ENCODE measurements at places on chromosomes 7 and 10.
A peak's percentile ranks its signal among the peaks of the same experiment; 100 is the strongest.

- no peak for DNase-seq
These were observed 55.4 kb downstream of the TNS3 start for GRCh38 chr7:47526466-47526865.

DNA sequence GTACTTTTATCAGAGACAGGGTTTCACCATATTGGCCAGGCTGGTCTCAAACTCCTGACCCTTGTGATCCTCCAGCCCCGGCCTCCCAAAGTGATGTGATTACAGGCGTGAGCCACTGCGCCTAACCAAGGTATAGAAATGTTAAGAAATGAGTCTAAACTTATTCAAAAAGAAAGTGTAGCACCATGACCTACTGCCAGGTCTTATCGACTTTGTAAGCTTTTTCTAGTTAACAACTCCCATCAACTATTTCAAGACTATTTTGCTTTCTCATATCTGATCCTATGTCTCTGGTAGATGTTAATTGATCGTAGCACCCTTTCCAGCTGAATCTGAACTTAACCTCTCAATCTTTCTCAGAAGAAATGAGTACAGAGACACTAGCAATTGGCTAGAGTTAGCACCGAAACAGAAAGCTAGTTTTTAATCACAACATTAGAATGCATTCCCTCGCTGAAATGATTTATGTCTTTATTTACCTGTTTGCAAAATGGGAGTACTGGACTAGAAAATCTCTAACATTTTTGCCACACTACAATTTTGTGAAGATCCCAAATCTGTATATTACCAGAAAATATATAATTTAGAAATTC is 114.0 kb upstream of the HGF start:
- DNase-seq: no peak

- DNase-seq: no peak
These were observed 51.5 kb downstream of the EGFR start for GRCh38 chr7:55070271-55070743.

DNA sequence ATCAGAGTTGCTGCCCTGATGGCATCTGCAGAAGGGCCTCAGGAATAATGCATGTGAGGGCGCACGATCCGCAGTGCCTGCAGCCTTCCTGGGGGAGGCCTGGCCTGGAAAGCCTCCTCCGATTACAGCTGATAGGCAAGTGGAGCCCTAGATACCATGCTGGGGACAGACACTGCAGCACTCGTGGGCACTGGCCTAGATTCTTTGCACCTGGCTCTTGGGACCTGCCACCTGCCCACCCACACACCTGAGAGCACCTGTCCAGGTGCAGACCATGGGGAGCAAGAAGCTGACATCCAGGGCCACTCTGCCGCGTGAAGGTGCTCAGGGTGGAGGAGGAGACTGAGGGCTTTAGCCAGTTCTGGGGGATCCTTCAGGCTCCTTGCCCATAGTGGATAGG is 14.8 kb downstream of the YKT6 start:
- DNase-seq: no peak

GRCh38 chr10:61899997-61900828 is 1.3 kb upstream of the ARID5B start:
- peak; percentile 83 for DNase-seq

GRCh38 chr7:15336146-15336545 is 225.7 kb downstream of the AGMO start:
- DNase-seq: no peak

DNA sequence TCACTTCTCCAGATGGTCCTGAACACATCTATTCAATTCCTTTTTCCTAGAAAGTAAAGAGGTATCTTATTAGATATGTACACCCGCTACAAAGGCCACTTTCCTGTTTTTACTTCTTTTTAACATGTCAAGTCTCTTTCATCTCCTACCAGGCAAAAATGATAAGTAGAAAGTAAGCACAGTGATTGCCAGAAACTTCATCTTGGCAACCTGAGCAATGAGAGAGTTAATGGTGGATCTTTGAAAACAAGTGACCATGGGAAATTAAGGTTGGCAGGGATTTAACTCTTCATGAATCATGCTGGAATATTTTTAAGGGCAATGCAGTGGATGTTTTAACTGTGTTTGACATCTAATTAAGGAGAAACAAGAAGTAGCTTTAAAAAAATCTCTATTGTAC is 2.7 kb downstream of the SEMA3A start:
- DNase-seq: no peak

GRCh38 chr7:29839302-29839701 is 33.0 kb downstream of the WIPF3 start:
- DNase-seq: peak; percentile 88

GRCh38 chr10:124307591-124307990 is 111.1 kb downstream of the OAT start:
- DNase-seq: peak; percentile 32

GRCh38 chr7:54483523-54483922 is 58.7 kb upstream of the VSTM2A start:
- no peak for DNase-seq

- DNase-seq: no peak
These were observed 291.2 kb downstream of the AUTS2 start for GRCh38 chr7:69889338-69889975.

DNA sequence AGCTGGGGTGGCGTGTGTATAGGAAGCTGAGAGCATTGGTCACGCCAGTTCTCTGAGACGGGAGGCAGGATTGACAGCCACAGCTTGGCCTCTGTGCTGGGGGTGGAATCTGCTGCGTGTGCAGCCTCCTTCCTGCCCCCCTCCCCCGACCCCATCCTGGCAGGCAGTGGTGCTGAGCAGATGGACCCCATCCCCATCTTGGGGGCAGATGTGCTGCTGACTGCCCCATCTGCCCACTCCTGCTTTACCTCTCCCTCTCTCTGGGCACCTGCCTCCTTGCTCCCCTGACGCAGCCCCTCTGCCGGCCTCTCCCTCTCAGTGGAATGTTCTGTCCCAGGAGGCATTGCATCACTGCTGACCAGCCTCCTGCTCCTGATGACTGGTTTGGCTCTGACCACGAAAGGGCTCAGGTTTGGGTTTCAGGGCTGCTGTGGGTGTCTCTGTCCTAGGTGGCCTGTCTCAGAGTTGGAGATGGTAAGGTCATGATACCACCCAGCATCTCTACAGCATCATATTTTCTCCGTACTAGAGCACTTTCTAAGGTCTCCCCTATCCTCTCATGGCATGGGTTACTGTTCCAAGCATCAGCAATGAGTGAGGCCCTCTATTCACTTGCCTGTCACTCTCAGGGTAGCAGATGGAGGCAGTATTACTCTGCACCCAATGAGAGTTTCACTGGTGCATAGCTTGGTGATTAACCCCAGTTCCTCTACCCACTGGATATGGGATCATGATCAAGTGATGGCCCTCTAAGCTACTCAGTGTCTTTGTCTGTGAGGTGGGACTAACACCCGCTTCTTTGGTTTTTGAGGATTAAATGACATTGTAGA is 81.9 kb downstream of the RBM20 start:
- no peak for DNase-seq

DNA sequence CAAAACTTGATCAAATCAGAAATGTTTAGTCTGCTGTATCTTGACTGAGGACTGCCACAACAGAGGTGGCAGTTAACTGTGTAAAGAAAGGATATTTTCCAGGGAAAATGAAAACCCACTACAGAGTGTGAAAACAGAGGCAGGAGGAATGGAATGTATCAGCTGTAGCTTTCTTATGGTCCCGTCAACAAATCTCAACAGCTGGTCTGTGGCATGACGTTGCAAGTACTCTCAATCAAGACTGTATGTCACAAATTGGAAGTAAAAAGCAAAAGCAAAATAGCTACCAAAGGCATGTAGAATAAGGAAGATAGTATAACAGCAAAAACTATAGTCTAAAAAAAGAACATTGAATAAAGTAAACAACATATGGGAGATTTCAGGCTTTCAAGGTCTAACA is 123.5 kb downstream of the KMT2C start:
- peak; percentile 25 for DNase-seq

- peak; percentile 29 for DNase-seq
These were observed 83.0 kb upstream of the DUSP5 start for GRCh38 chr10:110414548-110415309.

GRCh38 chr7:376306-377079 is 86.5 kb downstream of the FOXL3 start:
- DNase-seq: peak; percentile 35

- DNase-seq: no peak
These were observed 14.3 kb downstream of the PTPRE start for GRCh38 chr10:127921075-127921752.

- DNase-seq: no peak
These were observed 512.0 kb downstream of the TCERG1L start for GRCh38 chr10:130799532-130799931.

DNA sequence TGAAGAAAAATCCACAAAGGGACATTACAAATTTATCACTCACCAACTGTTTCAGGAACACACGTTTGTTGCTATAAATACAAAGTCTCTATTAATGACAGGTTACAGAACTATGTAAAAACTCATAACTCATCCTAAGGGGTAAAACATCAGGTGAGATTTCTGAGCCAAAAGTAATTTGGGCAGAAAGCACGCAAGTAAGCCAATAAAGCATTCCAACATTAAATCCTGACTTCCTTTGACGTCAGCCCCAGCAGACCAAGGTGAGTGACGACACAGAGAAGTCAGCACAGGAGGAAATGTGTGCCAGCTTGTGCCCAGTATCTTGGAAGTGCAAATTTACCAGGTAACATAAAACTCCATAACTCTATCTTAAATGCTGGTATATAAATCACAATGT is 45.7 kb downstream of the IMMP2L start:
- no peak for DNase-seq

DNA sequence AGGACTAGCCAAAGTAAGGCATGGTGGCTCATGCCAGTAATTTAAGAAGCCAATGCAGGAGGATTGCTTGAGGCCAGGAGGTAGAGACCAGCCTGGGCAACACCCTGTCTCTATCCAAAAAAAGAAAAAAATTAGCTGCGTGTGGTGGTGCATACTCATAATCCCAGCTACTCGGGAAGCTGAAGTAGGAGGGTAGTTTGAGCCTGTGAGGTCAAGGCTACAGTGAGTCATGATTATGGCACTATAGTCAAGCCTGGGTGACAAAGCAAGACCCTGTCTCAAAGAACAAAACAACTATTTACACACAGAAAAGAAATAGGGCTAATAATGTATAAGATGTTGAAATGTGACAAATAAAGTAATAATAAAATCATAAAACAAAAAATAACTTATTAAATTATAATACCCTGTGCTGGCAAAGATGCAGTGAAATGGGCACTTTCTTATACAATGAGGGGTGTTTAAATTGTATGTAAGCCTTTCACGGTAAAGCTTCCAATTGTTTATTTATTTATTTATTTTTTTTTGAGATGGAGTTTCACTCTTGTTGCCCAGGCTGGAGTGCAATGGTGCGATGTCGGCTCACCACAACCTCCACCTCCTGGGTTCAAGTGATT is 175.2 kb downstream of the TPST1 start:
- DNase-seq: no peak

- no peak for DNase-seq
These were observed 35.8 kb downstream of the SCRN1 start for GRCh38 chr7:29953726-29954347.

GRCh38 chr7:42232275-42232674 is 4.7 kb downstream of the GLI3 start:
- no peak for DNase-seq

DNA sequence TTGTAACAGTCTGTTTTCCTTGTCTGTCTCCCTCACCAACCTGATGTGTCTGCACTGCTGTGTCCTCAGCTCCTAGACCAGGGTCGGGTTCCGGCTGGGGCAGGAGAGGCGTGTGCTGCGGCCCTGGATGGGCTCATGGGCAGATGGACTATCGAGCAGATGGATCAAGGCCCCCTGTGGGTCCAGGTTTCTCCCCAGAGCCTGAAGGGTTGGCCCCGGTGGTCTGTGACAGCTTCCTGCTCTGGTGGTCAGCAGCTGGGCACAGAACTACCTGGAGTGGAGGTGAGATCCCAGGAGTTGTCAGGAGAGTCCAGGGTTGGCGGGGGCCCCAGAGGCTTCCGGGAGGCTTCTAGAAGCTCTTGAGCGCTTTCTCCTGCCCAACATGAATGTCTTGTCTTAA is 75.1 kb downstream of the GRK5 start:
- DNase-seq: no peak

- no peak for DNase-seq
These were observed 131.4 kb upstream of the PDLIM1 start for GRCh38 chr10:95422233-95422632.

DNA sequence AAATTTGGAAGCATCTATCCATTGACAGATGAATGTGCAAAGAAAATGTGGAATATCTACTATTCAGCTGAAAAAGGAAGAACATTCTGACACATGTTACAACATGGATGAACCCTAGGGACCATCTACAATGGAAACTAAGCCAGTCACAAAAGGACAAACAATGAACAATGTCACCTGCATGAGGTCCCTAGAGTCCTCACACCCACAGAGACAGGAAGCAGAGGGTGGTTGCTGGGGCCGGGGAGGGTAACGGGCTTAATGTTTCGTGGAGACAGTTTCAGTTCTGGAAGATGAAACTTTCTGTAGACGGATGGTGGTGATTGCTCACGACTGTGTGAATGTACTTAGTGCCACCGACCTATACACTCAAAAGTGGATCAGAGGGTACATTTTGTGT is 282.9 kb downstream of the ADARB2 start:
- DNase-seq: no peak

GRCh38 chr10:49107887-49108267 is 7.4 kb downstream of the VSTM4 start:
- no peak for DNase-seq

- no peak for DNase-seq
These were observed 35.4 kb downstream of the JAZF1 start for GRCh38 chr7:28145090-28145626.

- no peak for DNase-seq
These were observed 148.0 kb downstream of the OAT start for GRCh38 chr10:124270530-124271327.

DNA sequence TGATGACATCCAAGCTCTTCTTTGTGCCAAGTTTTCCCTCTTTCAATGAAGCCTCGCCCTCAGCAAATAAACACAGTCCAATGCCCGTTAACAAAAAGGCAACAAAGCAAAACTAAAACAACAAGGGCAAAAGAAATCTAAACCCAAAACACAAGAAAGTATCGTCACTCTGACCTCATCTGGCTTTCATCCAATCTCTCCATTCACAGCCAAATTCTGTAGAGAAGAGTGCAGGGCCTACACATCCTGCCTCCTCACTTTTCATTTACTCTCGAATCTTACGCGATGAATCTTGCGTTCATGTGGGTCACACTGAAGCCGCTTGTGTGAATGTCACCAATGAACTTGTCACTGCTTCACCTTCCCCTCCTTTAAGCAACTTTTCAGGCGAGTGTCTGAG is 15.9 kb upstream of the AKR1E2 start:
- DNase-seq: no peak

DNA sequence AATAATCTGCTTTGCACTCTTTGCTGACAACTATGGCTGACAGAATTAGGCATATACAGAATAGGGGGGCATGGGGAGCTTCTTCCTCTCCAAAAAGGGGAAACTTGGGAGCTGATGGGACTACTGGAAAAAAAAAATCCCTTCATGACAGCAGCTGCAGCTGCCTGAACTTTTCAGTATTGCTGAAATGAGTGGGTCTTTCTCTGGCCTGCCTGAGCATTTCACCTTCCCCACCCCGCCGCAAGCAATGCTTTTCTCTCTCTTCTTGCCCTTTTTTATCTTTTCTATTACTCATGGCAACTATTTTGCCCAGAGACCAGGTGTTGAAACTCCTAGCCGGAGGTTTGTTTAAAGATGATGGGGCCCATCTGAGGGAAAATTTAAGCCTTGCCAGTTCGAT is 244.9 kb downstream of the SEMA3D start:
- DNase-seq: no peak

GRCh38 chr7:40483630-40484029 is 348.8 kb downstream of the SUGCT start:
- DNase-seq: no peak
